ENCODE measurements at places on chromosomes 7 and 10.

GRCh38 chr10:99827936-99828335 is 45.5 kb downstream of the ABCC2 start:
- DNase-seq, result peak; percentile 63

GRCh38 chr7:64630496-64630895 is 35.4 kb upstream of the ZNF107 start:
- peak; percentile 56 for DNase-seq

DNA sequence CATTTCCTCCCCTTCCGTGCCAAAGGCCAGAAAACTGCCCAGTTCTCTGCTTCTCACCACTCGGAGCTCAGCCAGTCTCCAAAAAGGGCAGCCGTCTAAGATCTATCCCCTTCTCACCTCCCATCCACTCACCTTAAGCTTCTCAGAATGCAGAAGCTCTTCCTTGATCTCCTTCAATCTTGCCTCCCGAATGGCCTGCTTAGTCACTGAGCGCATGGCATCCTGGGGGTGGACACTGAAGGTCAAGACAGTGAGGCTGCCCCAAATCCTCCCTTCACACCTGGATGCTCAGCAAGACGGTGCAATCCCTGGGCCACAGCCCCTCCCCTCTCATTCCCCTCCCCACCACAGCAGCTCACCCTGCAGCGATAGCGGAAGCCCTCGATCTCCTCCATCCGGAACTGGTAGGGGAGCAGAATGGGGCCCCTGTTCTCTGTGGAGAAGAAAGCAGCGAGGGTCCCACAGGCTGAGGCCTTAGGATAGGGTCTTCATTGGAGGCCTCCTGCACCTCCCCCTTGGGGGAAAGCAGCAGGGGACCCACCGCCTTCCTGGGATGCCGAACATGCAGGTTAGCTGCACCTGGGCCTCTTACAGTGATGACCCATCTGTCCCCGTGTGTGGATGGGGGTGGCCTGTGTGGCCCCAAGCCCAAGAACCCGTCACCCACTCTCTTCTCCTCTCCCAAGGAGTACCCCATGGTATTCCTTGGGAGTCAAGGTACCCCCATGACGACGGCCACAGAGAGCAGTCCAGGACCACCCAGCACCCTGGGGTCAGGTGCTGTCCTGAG is 4.7 kb downstream of the DDX56 start:
- no peak for DNase-seq

- DNase-seq, result no peak
Observed at GRCh38 chr7:41573443-41573842, 129.4 kb downstream of the INHBA start.

- DNase-seq, result no peak
Observed at GRCh38 chr10:124678557-124679240, 65.5 kb downstream of the FAM53B start.

- no peak for DNase-seq
Observed at GRCh38 chr10:61350794-61351193, 102.4 kb downstream of the TMEM26 start.

GRCh38 chr10:92789786-92790185 is 58.5 kb upstream of the EXOC6 start:
- no peak for DNase-seq

DNA sequence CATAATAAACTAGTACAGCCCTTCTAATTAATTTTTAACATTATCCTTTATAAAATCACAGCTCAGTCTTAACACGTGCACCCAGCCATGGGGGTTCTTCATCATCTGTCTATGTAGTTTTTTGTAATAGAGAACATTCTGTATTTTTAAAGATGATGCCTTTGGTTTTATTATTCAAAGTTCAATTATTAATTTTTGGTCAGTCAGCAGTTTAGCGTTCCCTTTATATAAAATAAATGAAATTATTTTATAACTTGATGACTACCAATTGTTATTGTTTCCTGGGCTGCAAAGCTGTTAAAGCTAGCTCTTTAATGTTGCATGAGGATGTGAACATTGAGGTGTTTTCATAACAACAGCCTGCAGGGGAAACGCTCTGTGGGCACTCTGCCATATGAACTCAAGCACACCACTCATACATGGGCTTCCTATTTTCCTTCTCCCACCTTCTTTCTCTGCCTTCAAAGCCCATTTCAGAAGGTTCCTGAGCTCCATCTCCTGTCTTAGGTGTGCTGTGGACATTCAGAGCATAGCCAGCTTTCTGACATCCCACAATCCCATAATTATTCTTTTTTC is 172.0 kb upstream of the YAE1 start:
- DNase-seq, result no peak

DNA sequence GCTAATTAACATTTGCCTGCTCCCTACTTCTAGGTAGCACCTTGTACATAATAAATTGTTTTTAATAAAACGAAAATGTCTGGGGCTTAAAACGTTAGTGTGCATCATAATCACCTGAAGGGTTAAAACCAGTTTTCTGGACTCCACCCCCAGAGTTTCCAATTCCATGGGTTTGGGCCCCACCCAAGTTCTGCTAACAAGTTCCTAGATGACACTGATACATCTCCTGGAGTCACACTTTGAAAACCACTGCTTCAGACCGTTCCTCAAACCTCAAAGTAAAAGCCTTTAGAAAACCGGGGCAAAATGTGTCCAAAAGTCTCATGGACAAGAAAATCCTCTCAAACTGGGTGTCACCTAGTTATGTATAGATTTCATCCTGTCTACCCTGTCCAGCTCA is 9.3 kb downstream of the OSBPL3 start:
- DNase-seq, result peak; percentile 50
